Ascending aorta (tissue), 2 donors: ENCODE measurements at places on chromosomes 12 and 14.

- DNase-seq = no peak
- H3K27ac ChIP-seq = no peak overlapping the region
- no peaks in the 10 kb centered on the region for H3K27me3 ChIP-seq
- no peaks in the 10 kb centered on the region for H3K4me1 ChIP-seq
Observed at GRCh38 chr12:48044396-48044795, 40.1 kb upstream of the COL2A1 start.

DNA sequence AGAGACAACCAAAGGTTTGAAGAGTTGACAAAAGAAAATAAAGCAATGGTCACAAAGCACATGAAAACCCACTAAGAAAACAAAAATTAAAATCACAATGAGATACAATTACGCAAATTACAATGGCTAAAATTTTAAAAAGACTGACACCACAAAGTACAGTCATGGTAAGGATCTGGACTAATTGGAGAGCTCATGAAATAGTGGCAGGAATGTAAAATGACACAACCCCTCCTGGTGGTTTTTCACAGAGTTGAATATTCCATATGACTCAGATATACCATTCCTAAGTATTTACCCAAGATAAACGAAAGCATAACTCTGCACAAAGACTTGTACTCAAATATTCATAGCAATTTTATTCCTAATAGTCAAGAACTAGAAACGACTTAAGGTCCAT, 65.9 kb downstream of the NOVA1 start:
- H3K27ac ChIP-seq = no peak overlapping the region
- no peaks in the 10 kb centered on the region for H3K4me1 ChIP-seq
- H3K27me3 ChIP-seq = no peaks in the 10 kb centered on the region
- no peak overlapping the region for H3K4me3 ChIP-seq
- no peak for DNase-seq

- no peaks in the 10 kb centered on the region for H3K36me3 ChIP-seq
- H3K4me3 ChIP-seq = no peak overlapping the region
- no peak overlapping the region for H3K27ac ChIP-seq
- no peak for DNase-seq
- no peaks in the 10 kb centered on the region for H3K27me3 ChIP-seq
- no peaks in the 10 kb centered on the region for H3K4me1 ChIP-seq
Observed at GRCh38 chr12:30440826-30441602, 254.7 kb downstream of the IPO8 start.

- H3K36me3 ChIP-seq = no peaks in the 10 kb centered on the region
- H3K27me3 ChIP-seq = no peaks in the 10 kb centered on the region
- H3K4me1 ChIP-seq = peaks cover 4% of the 10 kb centered on the region
- H3K27ac ChIP-seq = no peak overlapping the region
- DNase-seq = no peak
Observed at GRCh38 chr12:6358881-6359280, 16.5 kb downstream of the SCNN1A start.

DNA sequence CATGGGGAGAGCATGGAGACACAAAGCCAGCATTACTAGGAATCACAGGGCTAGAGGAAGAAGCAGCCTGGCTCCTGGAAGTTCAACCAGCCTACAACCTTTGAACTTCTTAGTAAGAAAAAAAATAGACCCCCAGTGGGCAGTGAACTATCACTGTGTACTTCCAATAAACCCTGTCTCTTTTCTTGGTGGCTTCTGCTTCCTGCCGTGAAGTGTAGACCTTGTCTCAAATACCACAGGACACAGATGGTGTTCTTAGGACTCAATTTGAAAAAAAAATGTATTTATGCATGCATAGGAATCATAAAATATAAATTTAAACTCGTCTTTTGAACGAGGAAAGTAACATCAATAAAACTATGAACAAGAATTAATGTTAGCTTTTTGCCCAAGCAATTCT, 3.6 kb upstream of the PTGER2 start:
- no peak overlapping the region for H3K4me3 ChIP-seq
- no peak overlapping the region for H3K27ac ChIP-seq
- no peaks in the 10 kb centered on the region for H3K36me3 ChIP-seq

DNA sequence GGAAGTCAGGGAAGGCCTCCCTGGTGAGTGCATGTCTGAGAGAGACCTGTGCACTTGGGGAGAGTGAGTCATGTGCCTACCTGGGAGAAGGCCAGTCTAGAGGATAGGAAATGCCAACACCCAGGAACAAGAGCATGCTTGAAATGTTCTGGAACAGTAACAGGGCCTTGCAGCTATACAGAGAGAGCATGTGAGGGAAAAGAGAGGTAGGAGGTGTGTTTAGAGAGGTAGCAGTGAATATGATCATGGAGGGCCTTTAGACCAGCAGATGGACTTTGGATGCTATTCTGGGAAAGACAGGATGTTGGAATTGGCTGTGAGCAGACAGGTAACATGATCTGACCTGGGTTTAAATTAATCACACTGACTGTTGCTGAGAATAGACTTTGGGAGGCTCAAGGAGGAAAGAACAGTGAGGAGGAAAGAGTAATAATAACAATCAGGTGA, 1143.6 kb downstream of the FLRT2 start:
- no peak overlapping the region for H3K4me3 ChIP-seq
- no peaks in the 10 kb centered on the region for H3K4me1 ChIP-seq
- H3K36me3 ChIP-seq = no peaks in the 10 kb centered on the region
- no peak for DNase-seq
- H3K27me3 ChIP-seq = no peaks in the 10 kb centered on the region
- no peak overlapping the region for H3K27ac ChIP-seq

GRCh38 chr12:38399711-38400206, 83.2 kb downstream of the ALG10B start:
- no peak for DNase-seq
- no peak overlapping the region for H3K4me3 ChIP-seq
- H3K27me3 ChIP-seq = no peaks in the 10 kb centered on the region
- H3K27ac ChIP-seq = no peak overlapping the region

- no peak overlapping the region for H3K4me3 ChIP-seq
- H3K4me1 ChIP-seq = no peaks in the 10 kb centered on the region
- no peak for DNase-seq
- no peaks in the 10 kb centered on the region for H3K27me3 ChIP-seq
- H3K36me3 ChIP-seq = no peaks in the 10 kb centered on the region
Observed at GRCh38 chr14:58923751-58924405, 264.6 kb upstream of the DAAM1 start.

- no peaks in the 10 kb centered on the region for H3K4me1 ChIP-seq
- H3K36me3 ChIP-seq = no peaks in the 10 kb centered on the region
- H3K27me3 ChIP-seq = no peaks in the 10 kb centered on the region
- H3K4me3 ChIP-seq = no peak overlapping the region
Observed at GRCh38 chr14:72824051-72824450, 69.8 kb downstream of the DPF3 start.

DNA sequence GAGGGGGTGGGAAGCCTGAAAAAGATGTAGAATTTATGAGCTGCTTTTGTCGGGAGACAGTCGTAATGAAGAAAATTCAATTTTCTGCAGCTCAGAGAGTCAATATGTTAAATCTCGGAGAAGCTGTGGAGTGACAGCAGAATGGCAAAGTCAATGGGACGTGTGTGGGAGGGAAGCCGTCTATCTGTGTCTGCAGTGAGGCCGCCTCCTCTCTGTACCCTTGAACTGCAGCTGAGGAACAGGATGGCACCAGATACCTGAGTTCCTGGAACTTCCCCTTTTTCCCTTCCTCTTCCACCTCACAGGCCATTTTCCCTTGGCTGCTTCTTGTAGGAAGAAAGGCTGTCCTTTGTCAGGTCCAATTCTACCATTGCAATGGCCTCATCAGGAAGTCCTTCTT, 9.3 kb upstream of the CALCOCO1 start:
- DNase-seq = no peak
- no peak overlapping the region for H3K4me3 ChIP-seq
- H3K27ac ChIP-seq = no peak overlapping the region
- H3K4me1 ChIP-seq = peaks cover 18% of the 10 kb centered on the region
- H3K27me3 ChIP-seq = no peaks in the 10 kb centered on the region
